NCI-H524 treated with DMSO at 0.1 percent for 48 hours (cell line): ENCODE measurements at places on chromosomes 7 and 10.

DNA sequence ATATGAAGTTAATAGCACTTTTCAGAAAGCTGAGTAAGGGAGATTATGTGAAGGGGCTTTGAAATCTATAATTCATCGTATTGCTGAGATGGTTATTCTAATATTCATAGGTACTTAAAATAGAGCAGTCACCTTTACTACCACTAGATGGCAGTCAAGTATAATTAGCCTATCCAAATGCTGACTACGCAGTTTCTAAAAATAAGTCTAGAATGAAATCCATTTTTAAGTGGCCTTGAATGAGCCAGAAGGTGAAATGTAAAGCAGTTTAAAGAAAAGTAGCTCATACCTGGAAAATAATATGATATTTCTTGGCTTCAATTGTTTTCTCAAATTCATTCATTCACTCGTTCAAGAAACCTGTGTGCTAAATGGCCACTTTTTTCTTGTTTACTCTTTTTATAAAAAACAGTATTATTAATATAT is 1277.1 kb downstream of the GATA3 start:
- no peak for DNase-seq

- peak; percentile 72 for DNase-seq
Measured at GRCh38 chr7:18890885-18891621, 226.4 kb downstream of the TWIST1 start.

DNA sequence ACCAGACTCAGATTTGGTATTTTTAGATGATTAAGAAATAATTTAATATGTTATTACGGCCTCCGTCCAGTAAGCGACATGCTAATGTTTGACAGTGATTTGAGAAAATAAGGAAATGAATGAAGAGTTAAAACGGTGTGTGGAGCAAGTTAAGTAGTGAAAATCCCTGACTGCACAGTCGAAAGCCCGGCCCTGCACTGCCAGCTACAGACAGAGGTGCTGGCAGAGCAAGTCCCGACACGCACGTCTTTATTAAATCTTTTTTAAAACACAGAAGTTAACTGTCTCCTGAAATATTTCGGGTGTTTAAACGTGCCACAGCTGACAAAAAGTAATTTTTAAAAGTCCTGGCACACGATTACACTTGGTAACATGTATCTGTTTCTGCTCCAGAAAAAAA is 293.4 kb upstream of the RNF32 start:
- no peak for DNase-seq

- DNase-seq = peak; percentile 2
Measured at GRCh38 chr7:90005836-90006235, 148.4 kb upstream of the STEAP1 start.

- no peak for DNase-seq
Measured at GRCh38 chr7:150447966-150448788, 2.3 kb upstream of the GIMAP8 start.

GRCh38 chr7:37416378-37417106 is 32.1 kb downstream of the ELMO1 start:
- DNase-seq = no peak

DNA sequence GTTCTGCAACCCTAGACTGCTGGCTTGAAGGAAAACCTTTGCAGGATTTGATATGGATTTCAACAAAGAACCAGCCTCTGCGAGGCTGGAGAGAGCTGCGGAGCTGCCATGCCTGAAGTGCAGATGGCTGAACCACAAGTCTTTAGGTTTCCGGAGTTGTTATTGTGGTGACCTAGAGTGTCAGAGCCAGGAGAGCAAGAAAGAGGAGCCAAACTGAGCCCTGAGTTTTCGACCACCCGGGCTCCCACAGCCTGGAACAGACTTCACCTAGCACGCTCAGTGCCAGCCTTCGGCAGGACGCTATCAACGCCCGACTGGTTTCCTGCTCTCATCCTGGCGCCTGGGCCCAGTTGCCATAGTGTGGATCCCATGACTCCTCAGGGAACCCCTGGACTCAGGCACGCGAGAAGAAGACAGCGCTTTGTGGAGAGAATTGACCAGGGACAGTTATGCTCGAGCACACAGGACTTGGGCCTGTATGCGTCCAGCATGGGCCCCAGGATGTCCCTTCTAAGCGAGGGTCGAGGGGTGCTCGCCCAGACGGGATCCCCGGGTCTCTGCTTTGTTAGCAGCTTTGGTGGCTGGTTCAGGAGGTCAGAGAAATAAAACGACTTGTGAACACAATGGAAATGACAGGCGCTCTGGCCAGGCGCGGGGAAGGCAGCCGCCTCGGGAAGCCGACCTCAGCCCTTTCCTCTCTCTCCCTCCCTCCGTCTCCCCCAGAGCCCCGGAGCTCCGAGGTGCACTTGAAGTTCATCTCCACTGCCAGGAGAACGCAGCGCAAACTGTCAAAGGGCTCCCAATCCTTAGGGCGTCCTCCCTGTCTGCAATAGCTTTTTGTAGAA is 1.8 kb upstream of the GAD2 start:
- no peak for DNase-seq
